ENCODE measurements at places on chromosomes 4 and X. TPM values are rescaled to one million over a fixed set of nuclear protein-coding genes. Genes with fewer than 3 reads are reported as not detected.

Gene DKK2
- total RNA-seq: not detected

Gene GATA1
- not detected for total RNA-seq

Gene OPN1LW
- not detected for total RNA-seq

Gene DCTD
- total RNA-seq: 74.1 TPM

Gene SYTL5
- 0.36 TPM for total RNA-seq

Gene DNAAF6
- total RNA-seq: not detected

Gene OPRPN
- not detected for total RNA-seq

Gene NPNT
- 0.22 TPM for total RNA-seq

Gene HMGB3
- total RNA-seq: 131 TPM

Gene TMEM47
- total RNA-seq: 0.81 TPM

Gene SOX3
- total RNA-seq: not detected

Gene DSPP
- not detected for total RNA-seq

Gene INPP4B
- 6.3 TPM for total RNA-seq

Gene GABRQ
- total RNA-seq: 0.17 TPM

Gene PDCL2
- not detected for total RNA-seq

Gene AFP
- 2.2 TPM for total RNA-seq

Gene H2BW1
- total RNA-seq: not detected

Gene ABCG2
- total RNA-seq: 18.3 TPM

Gene PPEF1
- 0.78 TPM for total RNA-seq

Gene MGARP
- total RNA-seq: 0.83 TPM

Gene TSPAN6
- total RNA-seq: 37.7 TPM

Gene RAI2
- 0.14 TPM for total RNA-seq

Gene MSX1
- 11.8 TPM for total RNA-seq

Gene CACNA1F
- not detected for total RNA-seq

Gene SEPSECS
- 3.0 TPM for total RNA-seq

Gene MAGEA2B
- total RNA-seq: not detected

Gene ADGRL3
- 0.05 TPM for total RNA-seq

Gene SUPT20HL1
- total RNA-seq: not detected

Gene PCSK1N
- total RNA-seq: 42.9 TPM

Gene DDIT4L
- total RNA-seq: 0.37 TPM

Gene FAM9C
- not detected for total RNA-seq

Gene SULT1B1
- total RNA-seq: 0.05 TPM

Gene MAP9
- 5.6 TPM for total RNA-seq

Gene UGT2B17
- not detected for total RNA-seq

Gene ADRA2C
- 11.0 TPM for total RNA-seq

Gene IL21
- not detected for total RNA-seq

Gene STK32B
- total RNA-seq: 20.1 TPM

Gene RTL3
- not detected for total RNA-seq

Gene TMEM129
- 26.3 TPM for total RNA-seq

Gene TMPRSS11D
- total RNA-seq: not detected

Gene GPRASP2
- total RNA-seq: 5.9 TPM

Gene AREG
- 66.7 TPM for total RNA-seq

Gene FMR1NB
- not detected for total RNA-seq

Gene TRIM75
- total RNA-seq: not detected

Gene MAGEA9B
- not detected for total RNA-seq

Gene ZNF711
- total RNA-seq: 0.78 TPM

Gene UGT2B10
- total RNA-seq: not detected

Gene LPAR4
- not detected for total RNA-seq

Gene FAM193A
- 9.0 TPM for total RNA-seq

Gene SLC38A5
- total RNA-seq: 0.34 TPM

Measured in A549 treated with CORT108297 at 1 μM for 4 hours (cell line).